ENCODE measurements at places on chromosomes 6 and 20.

- no peak for DNase-seq
Observed at GRCh38 chr6:80886475-80886874, 780.0 kb downstream of the BCKDHB start.

DNA sequence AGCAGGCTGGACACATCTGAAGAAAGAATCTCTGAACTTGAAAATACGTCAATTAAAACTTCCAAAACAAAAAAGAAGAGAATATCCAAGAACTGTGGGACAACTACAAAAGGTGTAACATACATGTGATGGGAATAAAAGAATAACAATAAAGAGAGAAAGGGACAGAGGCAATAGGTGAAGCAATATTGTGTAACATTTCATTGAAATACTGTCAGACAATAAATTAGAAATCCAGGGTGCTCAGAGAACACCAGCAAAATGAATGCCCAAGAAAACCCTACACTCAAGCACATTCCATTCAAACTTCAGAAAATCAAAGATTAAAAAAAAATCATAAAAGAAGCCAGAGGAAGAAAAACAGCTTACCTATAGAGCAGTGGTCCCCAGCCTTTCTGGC is 33.6 kb upstream of the ASF1A start:
- no peak for DNase-seq

DNA sequence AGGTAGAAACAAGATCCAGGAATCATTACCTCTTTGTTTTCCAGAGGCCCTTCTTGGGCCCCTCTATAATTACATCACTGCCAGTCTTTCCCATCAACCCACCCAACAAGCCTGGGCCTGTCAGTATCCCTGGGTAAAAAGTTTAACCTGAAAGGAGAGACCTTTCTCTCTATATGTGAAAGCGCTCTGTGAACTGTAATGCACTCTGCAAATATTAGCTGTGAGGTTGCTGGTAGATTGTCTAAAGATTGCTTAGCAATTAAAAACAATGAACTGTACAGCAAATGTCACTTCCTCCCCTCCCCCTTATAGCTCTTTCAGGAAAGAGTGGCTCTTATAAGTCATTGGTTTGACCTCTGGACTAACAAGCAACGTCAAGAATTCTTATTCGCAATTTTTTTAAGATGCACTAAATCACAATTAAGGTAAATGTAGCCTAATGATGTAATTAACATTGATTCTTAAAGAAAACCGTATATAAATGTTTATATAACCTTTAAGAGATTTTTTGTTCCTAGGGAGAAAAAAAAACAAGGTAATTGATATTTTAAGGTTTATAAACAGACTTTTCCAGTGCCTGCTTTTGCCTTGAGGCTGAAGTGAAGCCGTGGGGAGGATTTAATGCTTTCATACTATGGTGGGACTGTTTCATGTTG is 18.4 kb downstream of the ECT2L start:
- no peak for DNase-seq

DNA sequence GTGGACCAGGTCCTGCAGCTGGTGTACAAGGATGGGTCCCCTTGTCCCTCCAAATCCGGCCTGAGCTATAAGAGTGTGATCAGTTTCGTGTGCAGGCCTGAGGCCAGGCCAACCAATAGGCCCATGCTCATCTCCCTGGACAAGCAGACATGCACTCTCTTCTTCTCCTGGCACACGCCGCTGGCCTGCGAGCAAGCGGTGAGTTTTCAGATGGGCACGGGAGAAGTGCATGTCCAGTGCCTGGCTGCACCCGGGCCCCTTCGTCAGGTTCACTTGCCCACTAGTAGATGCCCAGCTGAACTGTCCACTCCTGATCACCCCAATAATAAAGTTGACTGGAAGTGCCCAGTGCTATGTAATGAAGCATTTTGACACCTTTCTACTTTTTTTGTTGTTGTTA is 48.3 kb upstream of the SLC22A1 start:
- DNase-seq = no peak

DNA sequence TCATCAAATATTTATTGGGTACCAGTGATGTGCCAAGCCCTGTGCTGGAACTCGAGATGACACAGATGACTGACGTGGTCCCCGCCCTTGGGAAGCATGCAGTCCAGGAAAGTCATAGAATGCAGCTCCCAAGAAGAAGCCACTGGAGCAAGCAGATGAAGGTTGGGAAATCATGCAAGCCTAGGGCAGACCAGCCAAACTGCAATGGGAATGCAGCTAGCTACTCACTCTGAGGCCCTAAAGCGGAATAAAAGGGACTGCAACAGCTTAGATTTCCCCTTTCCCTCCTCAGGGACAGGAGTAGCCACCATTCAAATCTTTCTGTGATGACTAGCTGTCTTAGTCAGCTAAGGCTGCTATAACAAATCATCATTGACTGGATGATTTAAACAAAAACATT is 152.2 kb downstream of the MAFB start:
- no peak for DNase-seq

DNA sequence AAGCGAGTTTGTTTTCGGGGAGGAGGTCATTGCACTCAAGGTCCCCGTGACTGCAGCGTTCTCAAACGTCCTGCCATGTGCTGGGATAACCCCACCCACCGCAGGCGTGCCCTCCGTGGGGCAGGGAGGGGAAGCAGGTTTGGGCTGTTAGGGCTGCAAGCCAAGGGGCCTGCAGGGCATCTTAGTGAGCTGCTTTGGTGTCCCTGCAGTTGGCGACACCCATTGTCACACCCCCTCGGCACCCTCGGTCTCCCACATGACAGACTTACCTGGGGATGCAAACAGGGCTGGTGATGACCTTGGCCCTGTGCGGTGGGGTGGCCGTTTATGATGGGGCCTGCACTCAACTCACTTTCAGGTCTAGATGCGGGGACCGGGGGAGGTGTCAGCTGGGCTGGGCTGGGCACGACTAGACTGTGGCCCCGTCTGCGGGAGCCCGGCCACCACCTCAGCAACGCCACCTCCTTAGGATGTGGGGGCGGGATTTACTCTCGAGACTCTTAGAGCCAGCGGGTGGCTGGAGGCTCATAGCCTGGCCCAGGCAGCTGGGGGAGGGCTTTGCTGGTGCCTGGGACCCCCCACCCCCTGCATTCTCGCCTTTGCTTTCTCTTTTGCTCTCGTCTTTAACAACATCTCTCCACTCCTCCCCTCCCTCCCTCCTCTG is 6.5 kb upstream of the GATA5 start:
- no peak for DNase-seq

- no peak for DNase-seq
Observed at GRCh38 chr6:72863131-72863530, 241.3 kb downstream of the KCNQ5 start.

- DNase-seq = no peak
Observed at GRCh38 chr6:1662534-1662933, 52.8 kb downstream of the FOXC1 start.

DNA sequence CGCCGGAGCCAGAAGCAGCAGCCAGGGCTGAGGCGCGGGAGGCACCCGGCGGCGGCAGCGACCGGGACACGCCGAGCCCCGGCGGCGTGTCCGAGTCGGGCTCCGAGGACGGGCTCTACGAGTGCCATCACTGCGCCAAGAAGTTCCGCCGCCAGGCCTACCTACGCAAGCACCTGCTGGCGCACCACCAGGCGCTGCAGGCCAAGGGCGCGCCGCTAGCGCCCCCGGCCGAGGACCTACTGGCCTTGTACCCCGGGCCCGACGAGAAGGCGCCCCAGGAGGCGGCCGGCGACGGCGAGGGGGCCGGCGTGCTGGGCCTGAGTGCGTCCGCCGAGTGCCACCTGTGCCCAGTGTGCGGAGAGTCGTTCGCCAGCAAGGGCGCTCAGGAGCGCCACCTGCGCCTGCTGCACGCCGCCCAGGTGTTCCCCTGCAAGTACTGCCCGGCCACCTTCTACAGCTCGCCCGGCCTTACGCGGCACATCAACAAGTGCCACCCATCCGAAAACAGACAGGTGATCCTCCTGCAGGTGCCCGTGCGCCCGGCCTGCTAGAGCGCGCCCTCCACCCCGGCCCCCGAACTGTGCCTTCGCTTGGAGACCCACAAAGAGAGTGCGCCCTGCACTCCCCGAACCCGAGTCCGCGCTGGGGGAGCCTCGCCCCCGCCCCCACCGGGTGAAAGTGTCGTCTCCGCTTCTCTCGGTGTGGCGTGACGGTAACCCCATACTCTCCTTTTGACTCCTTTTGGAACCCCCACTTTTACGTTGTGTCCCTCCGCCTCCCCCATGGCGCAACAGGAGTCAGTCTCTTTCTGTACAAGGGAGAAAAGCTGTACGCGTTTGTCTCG is 1.6 kb downstream of the INSM1 start:
- DNase-seq = no peak

GRCh38 chr6:13761361-13762036 is 49.9 kb upstream of the RANBP9 start:
- DNase-seq = no peak

GRCh38 chr6:90820436-90820835 is 233.6 kb upstream of the MAP3K7 start:
- no peak for DNase-seq

DNA sequence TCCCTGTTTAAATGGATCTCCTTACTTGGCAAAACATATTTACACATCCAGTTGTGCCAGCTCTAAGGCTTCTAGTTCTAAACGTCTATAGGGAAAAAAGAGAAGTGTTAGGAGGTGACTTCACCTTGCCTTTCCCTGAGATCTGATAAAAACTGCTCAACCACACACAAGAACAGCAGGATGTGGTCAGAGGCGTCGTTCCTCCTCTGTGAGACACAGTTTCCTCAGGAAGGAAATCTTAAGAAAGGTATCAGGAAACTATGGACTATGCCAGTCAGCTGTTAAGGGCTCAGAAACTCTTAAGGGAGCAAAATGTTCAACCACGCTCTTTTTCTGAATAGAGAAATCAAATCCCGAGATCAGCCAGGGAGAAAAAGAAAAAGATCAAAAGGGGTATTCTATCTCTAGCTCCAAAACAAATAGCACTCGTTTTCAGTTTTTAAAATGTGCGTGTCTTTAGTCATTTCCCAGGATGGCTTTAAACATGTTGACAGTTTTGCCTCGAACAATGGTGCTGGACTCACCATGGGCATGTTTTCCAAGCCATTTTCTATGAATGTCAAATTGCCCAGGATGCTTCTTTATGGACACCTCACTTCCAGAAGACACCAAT is 154.5 kb downstream of the HACE1 start:
- peak; percentile 59 for DNase-seq

GRCh38 chr20:21493049-21493448 is 20.8 kb downstream of the NKX2-2 start:
- no peak for DNase-seq

GRCh38 chr20:58099291-58099935 is 129.0 kb downstream of the ANKRD60 start:
- no peak for DNase-seq

GRCh38 chr20:25632940-25633790 is 9.4 kb upstream of the NANP start:
- peak; percentile 73 for DNase-seq

GRCh38 chr6:163943607-163944385 is 529.3 kb downstream of the QKI start:
- no peak for DNase-seq

GRCh38 chr6:85677234-85677956 is 34.7 kb upstream of the SYNCRIP start:
- peak; percentile 29 for DNase-seq

GRCh38 chr6:15569035-15569995 is 93.5 kb downstream of the DTNBP1 start:
- no peak for DNase-seq
